ENCODE measurements at places on chromosomes 5 and 9. TPM values are rescaled to one million over a fixed set of nuclear protein-coding genes. Genes with fewer than 3 reads are reported as not detected.

The MCC gene
- 0.62 TPM for total RNA-seq

The CCDC112 gene
- 2.1 TPM for total RNA-seq

The CCNI2 gene
- total RNA-seq, result 1.4 TPM

The NEURL1B gene
- total RNA-seq, result 0.57 TPM

The CDH9 gene
- total RNA-seq, result not detected

The SMIM15 gene
- total RNA-seq, result 45.8 TPM
